Calu3 (cell line): ENCODE measurements at places on chromosomes 6 and 20.

GRCh38 chr20:63254606-63255384, 532 bp upstream of the NKAIN4 start:
- no peak for DNase-seq

- DNase-seq, result peak; percentile 56
Measured at GRCh38 chr6:12150812-12151432, 138.8 kb downstream of the HIVEP1 start.

GRCh38 chr20:57959589-57959988, 249.8 kb upstream of the PMEPA1 start:
- DNase-seq, result no peak

GRCh38 chr6:135088818-135089809, 34.5 kb upstream of the HBS1L start:
- DNase-seq, result peak; percentile 10
